ENCODE measurements at places on chromosomes 5 and 9.

DNA sequence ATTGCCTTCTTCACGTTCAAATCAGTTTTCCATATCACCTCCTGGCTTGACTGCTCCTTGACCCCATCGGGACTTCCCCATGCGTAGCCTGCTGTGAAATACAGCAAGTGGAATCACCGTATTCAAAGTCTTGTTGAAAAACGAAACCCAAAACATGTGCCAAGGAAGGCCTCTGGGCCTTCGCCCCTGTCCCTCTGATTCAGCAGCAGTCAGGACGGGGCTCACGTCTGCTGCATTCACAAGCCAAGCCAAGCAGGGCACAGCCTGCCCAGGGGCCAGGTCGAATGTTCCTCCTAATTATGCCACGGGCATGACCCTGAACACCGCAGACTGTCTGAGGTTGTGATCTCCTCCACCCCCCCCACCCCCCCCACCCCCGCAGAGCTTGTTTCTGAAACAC is 960 bp upstream of the CTNND2 start:
- DNase-seq = no peak

DNA sequence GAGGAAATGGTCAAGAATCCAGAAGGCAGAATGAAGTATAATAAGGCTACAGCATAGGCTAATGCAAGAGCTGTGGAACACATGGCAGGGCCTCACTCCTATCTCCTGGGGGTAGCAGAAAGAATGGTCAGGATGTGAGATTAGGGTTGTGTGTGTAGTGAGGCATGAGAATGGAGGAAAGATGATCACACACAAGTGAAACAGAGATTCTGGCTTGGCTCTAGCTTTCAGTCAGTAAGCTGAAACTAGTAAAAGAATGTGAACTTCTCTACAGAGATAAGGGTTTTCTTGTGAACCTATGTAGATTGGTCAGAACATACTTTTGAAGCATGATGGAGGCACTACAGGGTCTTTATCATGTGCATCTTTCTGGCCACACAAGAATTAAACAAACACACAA is 298.8 kb downstream of the ASTN2 start:
- DNase-seq = no peak

- no peak for DNase-seq
Measured at GRCh38 chr5:61397937-61398336, 65.9 kb downstream of the ZSWIM6 start.

DNA sequence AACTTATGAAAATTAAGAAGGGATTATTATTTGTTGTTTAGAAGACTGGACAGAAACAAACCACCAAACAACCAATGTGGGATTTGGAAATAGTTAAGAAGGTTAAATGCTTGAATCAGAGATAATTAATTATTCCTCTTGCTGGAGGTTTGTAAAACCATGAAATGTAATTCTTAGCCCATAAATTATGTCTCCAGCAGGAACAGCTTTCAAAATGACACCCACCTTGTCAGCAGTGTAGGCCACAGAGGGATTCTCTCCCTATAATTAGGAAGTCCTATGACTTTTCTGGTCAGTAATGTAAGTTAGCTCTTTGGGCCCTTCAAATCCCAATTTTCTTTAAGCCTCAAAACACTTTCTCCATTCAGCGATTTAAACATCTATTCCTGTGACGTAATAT is 63.3 kb downstream of the DRD1 start:
- no peak for DNase-seq

DNA sequence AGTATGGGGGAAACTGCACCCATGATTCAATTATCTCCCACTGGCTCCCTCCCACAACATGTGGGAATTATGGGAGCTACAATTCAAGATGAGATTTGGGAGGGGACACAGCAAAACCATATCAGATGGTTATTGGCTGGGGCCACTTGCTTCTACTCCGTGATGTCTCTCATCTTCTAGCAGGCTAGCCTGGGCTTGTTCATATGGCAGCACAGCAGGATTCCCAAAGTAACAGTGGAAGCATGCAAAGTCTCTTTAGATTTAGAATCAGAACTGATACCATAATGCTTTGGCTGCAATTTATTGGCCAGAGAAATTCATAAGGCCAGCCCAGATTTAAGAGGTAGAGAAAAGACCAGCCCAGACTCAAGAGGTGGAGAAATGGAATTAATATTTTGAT is 126.2 kb downstream of the PTTG1 start:
- no peak for DNase-seq

- DNase-seq = peak; percentile 14
Measured at GRCh38 chr5:181223729-181224389, 778 bp downstream of the TRIM41 start.

GRCh38 chr5:43042626-43043399 is 2.7 kb upstream of the ANXA2R start:
- DNase-seq = peak; percentile 48

- DNase-seq = no peak
Measured at GRCh38 chr9:4220346-4220745, 79.5 kb downstream of the GLIS3 start.

DNA sequence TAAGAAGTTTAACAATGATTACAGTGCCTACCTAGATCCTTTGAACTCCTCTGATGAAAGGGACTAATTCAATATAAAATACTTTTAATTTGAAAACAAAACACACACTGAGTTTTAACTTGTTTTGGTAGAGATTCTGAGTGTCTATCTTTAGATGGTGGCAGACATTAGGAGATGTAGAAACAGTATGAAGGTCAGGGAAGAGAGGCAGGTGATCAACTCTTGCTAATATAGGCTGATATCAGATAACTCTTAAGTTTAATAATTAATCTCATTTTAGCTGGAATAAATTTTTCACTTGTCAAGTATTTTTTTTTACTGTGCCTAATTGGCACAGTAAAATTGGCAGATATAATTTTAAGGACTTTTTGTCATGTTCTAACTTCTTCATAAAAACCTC is 30.8 kb downstream of the POC5 start:
- no peak for DNase-seq

DNA sequence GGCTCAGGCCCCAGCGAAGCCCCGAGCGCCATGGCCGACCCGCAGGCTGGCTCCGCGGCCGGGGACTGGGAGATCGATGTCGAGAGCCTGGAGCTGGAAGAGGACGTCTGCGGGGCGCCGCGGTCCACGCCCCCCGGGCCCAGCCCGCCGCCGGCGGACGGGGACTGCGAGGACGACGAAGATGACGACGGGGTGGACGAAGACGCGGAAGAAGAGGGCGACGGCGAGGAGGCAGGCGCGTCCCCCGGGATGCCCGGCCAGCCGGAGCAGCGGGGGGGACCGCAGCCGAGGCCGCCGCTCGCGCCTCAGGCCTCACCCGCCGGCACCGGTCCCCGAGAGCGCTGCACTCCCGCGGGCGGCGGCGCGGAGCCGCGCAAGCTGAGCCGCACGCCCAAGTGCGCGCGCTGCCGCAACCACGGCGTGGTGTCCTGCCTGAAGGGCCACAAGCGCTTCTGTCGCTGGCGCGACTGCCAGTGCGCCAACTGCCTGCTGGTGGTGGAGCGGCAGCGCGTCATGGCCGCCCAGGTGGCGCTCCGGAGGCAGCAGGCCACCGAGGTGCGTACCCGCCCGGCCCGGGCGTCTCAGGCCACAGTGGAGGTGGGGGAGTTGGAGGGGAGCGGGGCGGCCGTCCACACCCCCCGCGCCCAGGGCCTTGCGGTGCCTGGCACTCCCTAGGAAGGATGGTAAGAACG is 1.6 kb downstream of the DMRT2 start:
- DNase-seq = no peak

GRCh38 chr9:113651896-113652295 is 188.4 kb downstream of the RGS3 start:
- DNase-seq = no peak

DNA sequence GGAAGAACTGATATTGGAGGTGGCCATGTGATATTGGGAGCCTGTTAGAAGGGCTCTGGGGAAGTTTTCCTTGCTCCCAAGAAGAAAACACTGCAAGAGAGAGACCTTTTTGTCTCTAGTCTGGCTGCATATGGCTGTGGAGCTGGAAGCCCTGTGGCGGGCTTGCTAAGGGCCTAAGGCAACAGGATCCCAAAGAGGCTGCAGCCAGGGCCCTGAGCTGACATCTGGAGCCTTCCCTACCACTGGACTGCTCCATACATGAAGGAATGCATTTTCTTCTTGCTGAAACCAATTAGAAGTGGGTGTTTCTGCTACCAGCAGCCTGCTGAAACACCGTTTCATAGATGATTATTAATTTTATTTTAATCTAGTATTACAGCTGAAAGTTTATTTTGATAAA is 42.2 kb downstream of the GNAQ start:
- DNase-seq = no peak

- no peak for DNase-seq
Measured at GRCh38 chr9:27365707-27366376, 68.9 kb upstream of the EQTN start.

DNA sequence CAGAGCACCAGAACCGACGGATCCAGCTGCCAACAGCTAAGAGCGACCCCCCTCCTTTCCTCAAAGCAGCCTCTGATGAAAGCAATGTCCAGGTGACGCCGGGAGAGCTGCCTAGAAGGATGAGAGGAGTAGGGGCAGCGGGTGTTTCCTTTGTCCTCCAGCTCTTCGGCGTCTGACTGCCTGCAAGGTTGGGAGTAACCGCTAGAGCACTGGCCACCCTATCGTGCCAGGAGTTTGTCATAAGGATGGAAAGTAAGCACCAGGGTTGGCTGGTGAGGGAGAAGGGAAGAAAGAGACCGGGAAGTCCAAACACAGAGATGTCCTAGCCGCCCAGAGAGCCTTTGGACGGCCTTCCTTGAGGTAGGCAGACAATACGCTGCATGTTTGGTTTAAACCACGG is 10.8 kb downstream of the MRPL36 start:
- DNase-seq = no peak

All from inflammatory macrophage treated with lipopolysaccharide for 1 hour (primary cell).